Activated T-cell treated with anti-CD3 and anti-CD28 coated beads, Interleukin-2, amount 50 U/mL, for 4 hours (primary cell): ENCODE measurements at places on chromosomes 5 and 9.

DNA sequence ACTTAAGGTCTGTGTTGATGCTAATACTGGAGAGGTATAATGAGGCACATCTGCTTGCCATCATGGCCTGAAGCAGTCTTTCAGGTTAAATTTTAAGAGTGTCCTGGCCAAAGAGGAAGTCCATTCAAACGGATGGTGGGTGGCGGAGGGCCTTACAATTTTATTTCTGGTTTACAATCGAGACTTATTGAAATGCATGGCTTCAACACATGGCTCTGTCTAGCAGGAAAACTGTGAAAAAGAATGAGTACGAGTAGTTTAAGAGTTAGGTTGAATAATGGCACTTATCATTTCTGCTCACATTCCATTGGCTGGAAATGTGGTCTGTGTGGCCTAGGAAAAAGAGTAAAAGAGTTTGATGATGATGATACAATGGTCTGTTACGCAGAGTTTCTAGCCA, 42.1 kb downstream of the LRRC70 start:
- DNase-seq = no peak

- DNase-seq = no peak
Measured at GRCh38 chr5:73295921-73296320, 122.9 kb downstream of the TMEM174 start.

GRCh38 chr5:59380350-59380951, 513.1 kb downstream of the PDE4D start:
- DNase-seq = no peak

GRCh38 chr5:10275991-10276390, 25.9 kb downstream of the CCT5 start:
- DNase-seq = no peak

DNA sequence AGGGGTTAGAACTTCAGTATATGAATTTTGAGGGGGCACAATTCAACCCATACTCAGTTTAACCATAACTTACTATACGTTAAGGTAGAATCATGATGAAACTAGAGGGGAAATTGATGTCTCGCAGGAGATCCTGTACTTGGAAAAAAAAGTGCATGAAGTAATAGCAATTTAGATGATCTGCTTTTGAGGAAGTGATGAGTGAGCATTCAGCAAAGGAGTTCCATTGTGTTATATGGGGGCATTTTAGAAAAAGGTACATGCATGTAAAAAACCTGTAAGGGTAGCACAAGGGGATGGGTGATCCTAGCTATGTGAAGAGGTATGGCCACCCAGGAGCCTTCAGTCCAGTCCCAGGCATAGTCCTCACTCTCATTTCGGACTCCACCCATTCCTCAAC, 14.8 kb upstream of the TMC1 start:
- DNase-seq = no peak

GRCh38 chr5:38290028-38290653, 31.8 kb downstream of the EGFLAM start:
- DNase-seq = no peak

- DNase-seq = no peak
Measured at GRCh38 chr5:171462928-171463861, 43.7 kb downstream of the FGF18 start.

GRCh38 chr9:81145331-81145963, 543.9 kb downstream of the TLE1 start:
- DNase-seq = no peak

DNA sequence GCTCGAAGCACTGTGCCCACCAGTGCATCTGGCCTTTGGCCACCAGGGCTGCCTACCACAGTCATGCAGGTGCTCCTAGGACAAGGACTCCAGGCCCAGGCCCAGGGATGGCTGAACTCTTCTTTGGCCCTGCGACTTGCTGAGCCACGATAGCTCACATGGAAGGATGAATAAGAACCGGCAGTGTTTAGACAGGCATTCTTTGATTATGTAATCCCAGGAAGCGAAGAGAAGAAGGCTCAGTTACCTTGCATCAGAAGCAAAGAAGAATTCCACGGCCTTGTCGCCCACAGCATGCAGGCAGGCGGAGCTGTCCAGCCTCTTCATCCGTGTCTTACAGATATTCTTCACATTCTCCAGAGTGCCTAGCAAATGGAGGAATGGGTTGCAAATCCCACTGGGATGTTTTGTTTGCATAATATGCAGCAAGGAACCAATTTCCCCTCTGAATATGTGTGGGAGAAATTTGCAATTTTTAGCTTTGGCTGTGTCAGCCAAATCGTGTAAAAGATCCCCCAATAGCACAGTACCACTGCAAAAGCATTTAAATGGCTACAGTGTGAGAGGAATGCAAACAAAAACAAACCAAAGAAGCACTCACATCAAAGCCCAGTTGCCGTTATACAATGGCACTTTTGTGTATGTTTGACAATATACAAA, 29.1 kb downstream of the GFPT2 start:
- DNase-seq = no peak
